ENCODE measurements at places on chromosomes 6 and 20.

DNA sequence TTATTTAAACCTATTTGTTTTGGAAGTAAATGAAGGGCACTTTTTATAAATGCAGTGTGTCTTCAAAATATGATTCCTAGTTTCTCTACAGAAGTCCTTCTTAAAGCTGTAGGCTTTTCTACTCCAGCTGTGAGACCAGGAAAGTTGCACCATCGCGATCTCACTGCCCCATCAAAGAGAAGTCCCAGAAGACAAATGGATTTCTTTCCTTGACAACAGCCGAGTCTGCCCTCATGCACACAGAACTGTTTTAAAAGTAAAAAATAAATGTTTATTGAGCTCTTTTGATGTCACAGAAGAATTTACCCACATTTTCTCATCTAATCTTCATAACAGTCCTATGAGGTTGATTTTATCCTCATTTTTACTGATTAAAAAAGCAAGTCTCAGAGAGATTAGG lies 324.4 kb upstream of the NT5E start:
- DNase-seq = no peak

DNA sequence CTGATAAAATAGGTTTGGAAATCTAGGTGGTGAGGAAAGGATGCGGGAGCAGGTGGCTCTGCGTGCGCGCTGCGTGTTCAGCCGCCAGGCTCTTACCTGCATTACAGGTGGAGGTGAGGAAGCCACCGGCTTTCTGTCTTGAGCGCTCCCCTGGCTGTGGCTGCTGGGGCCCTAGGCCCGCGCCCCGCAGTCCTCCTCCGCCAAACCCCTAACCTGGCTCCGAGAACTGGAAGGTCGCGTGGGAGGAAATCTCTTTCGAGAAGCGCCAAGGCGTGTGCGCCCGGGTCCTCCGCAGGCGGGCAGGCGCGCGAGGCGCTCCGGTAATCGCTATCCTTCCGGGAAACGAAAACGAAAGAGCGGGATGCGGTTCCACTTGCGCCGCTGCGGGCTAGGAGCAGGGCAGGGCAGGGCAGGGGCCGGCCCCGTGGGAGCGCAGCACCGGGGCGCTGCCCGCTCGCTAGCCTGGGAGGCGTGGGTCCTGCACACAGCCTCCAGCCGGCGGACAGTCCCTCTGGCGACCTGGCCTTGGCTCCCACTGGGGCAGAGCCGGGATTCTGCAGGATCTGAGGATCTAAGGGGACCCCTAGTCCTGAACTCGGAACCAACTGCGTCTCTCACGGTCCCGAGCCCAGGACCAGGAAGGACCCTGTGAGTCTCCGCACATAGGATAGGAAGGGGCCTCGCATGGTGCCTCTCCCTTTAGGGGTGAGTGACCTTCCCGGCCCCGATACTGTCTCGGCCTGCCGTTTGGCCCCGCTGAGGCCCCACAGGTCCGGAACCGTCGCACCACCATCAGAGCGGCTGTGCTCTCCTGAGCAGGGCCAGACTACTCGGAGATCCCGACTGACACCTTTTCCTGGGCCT lies at the start of gene ETV7:
Gene ETV7, minus strand, starts transcription at position 230 of the 864 bp plus-strand sequence. Its CDS starts 128 bp downstream, at position 102.
- peak; percentile 51 for DNase-seq

GRCh38 chr6:117381749-117382148 lies 44.0 kb downstream of the ROS1 start:
- no peak for DNase-seq

- DNase-seq = no peak
Measured at GRCh38 chr20:3777381-3777715, 3.9 kb downstream of the SPEF1 start.

- no peak for DNase-seq
Measured at GRCh38 chr20:24987873-24988835, 4.4 kb downstream of the APMAP start.

- no peak for DNase-seq
Measured at GRCh38 chr6:1864496-1864895, 254.8 kb downstream of the FOXC1 start.

- no peak for DNase-seq
Measured at GRCh38 chr6:39923861-39924260, 10.4 kb downstream of the MOCS1 start.

GRCh38 chr6:51057296-51057695 lies 238.6 kb downstream of the TFAP2B start:
- DNase-seq = no peak

DNA sequence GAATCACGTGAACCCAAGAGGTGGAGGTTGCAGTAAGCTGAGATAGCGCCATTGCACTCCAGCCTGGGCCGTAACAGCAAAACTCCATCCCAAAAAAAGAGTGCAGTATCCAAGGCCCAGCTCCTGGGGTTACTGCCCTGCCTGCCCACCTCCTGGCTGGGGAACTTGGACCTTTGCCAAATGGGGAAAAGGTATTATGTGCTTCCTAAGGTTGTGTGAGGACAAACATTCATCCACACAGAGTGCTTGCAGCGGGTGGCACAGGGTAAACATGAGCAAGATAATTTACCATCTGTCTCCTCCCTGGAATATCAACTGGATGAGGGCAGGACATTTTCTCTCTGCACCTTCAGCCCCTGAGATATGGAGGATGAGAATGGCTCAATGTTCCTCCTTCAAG lies 94.9 kb upstream of the POPDC3 start:
- DNase-seq = no peak

- no peak for DNase-seq
Measured at GRCh38 chr6:4801491-4802110, 25.4 kb downstream of the CDYL start.

- no peak for DNase-seq
Measured at GRCh38 chr20:17557675-17558006, 12.2 kb upstream of the DSTN start.

- DNase-seq = no peak
Measured at GRCh38 chr20:63099456-63100173, 92.9 kb upstream of the BHLHE23 start.

GRCh38 chr6:142523515-142524375 lies 221.9 kb downstream of the ADGRG6 start:
- no peak for DNase-seq

- DNase-seq = no peak
Measured at GRCh38 chr20:12883507-12883885, 125.3 kb upstream of the SPTLC3 start.

- no peak for DNase-seq
Measured at GRCh38 chr6:20458027-20458894, 56.6 kb downstream of the E2F3 start.

DNA sequence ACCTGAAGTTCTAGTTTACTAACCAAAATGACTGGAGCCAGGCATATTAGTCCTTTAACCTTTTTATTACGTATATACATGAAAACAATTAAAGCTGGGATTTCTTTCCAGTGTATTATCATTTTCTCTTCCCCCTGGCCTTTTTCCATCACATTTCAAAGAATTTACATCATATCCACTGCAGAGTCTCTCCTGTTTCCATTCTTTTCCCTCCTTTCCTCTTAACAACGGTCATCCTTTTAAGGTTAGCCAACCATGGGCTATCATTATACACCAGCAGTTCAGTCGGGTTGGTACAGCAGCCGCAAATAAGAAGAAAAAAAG lies 104.6 kb downstream of the TFAP2A start:
- no peak for DNase-seq

DNA sequence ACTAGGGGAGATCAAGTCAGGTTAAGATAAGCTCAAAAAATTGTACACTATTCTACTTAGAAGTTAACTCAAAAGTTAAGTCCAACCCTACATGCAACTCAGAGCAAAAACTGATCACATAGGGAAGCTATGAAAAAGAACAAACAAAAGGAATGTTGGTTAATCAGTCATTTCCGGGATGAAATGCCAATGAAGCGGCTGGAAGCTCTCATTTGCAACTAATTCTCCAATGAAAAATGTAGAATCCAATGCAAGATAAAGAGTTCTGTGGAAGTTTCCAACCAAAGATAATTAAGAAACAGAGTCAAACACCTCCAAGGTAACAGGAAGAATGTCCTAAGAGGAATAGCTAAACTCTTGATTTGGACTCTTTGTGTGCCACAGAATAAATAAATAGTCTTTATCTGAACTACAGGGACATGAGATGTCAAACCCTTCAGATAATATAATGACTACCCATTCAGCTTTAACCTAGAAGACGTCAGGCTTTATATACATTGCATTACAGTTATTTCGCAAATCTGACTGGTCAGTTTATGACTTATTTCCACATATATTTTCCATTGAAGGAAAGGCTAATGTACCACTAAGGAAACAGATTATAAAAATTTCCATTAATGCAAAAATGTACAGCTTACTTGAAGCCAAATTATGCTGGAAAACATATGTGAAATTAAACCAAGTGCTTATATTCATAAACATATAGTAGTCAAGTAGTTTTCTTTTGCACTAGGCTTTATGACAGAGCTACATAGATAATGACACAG lies 48.0 kb upstream of the DST start:
- no peak for DNase-seq

GRCh38 chr20:62961310-62961783 lies 8.8 kb downstream of the SLC17A9 start:
- DNase-seq = no peak

- DNase-seq = no peak
Measured at GRCh38 chr6:120320481-120321162, 971.1 kb upstream of the MAN1A1 start.

DNA sequence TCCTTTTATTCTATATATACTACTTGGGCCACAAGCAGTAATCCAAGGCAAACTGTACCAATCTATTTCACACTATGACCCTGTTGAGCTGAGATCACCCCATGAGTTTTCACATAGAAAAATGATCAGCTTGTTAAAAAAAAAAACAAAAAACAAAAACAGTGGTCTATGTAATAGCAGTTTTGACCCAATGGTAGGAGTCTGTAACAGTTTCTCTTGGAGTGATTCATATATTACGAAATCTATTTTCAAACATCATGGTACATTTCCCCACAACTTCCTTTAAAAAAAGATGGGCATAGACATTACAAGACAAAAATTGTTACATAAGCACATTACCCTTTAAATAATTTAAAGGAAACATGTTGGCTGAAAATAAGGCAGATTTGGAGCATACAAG lies 78.1 kb downstream of the PRSS35 start:
- no peak for DNase-seq

GRCh38 chr6:12354499-12354898 lies 64.3 kb downstream of the EDN1 start:
- DNase-seq = no peak

DNA sequence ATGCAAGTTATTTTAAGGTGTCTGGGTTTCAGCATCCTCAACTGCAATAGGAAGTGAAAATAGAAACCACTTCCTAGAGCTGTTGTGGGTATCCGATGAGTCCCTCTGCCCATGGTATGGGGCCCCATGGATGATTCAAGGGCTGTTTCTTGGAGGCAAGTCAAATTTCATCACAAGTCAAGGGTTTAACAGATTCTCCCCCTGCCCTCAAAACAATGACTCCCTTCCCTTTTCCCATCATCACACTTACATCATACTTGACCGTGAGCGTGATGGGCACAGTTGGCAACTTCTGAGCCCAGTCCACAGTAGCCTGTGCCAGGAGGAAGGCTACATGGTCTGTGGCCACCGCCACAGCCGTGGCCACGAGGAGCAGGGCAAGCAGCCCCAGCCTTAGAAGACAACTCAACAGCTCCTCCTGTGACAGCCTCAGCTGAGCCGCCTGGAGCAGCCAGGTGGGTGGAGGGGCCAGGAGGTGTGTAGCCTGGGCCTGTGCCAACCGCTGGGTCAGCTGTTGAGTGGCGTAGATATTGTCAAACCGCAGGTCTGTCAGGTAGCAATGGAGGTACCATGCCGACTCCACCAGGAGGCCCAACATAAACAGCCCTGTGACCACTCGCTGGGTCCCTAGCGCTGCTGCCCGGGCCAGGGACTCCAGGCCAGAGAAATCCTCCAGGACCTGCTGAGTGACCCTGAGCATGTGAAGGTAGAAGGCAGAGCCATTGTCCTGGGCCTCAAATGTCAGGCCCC lies 5.2 kb downstream of the OCSTAMP start:
- peak; percentile 60 for DNase-seq

- no peak for DNase-seq
Measured at GRCh38 chr6:142570221-142570671, 268.4 kb downstream of the ADGRG6 start.

DNA sequence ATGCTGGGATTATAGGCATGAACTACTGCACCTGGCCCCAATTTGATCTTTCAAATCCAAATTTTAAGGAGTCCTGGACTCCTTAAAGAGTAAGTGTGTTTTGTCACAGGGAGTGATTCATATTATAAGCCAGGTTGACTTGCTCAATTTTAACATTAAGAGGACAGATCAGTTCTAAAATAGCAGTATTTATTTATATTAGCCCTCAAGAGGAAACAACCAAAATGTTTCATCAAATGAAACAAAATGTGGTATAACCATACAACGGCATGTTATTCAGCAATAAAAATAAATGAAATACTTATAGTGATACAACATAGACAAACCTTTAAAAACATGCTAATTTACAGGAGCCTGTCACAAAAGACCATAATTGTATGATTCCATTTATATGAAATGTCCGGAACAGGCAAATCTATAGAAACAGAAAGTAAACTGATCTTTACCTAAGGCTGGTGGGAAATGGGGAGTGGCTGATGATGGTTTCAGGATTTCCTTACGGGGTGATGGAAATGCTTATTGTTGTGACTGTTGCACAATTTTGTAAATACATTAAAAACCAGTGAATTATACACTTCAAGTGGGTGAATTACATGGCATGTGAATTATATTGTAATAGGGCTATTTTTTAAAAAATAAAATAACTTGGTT lies 637.4 kb downstream of the MMUT start:
- no peak for DNase-seq

- no peak for DNase-seq
Measured at GRCh38 chr6:107977283-107977682, 19.3 kb upstream of the SEC63 start.

DNA sequence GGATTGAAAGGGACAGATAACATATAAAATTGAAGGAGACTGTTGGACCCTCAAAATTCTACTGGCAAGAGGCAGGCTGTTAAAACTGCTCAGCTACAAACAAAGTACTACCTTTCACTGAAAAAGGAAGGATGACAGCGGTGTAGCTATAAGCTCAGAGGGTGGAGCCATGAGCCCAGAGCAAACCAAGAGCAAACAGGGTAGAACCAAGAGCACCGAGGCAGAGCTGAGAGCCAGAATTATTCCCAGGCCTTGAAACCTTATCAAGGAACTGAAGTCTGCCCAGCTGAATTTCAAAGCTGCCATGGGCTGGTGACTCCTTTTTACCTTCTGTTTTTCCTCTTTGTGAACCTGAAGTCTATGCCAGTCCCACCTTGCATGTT lies 74.7 kb upstream of the SLC4A11 start:
- DNase-seq = no peak

- no peak for DNase-seq
Measured at GRCh38 chr6:81633391-81633790, 119.1 kb downstream of the TENT5A start.

GRCh38 chr6:1082285-1082935 lies 229.5 kb upstream of the FOXQ1 start:
- DNase-seq = no peak

- DNase-seq = no peak
Measured at GRCh38 chr6:28583463-28583862, 57.8 kb downstream of the GPX5 start.

GRCh38 chr6:154956771-154957522 lies 38.2 kb upstream of the TIAM2 start:
- DNase-seq = no peak

DNA sequence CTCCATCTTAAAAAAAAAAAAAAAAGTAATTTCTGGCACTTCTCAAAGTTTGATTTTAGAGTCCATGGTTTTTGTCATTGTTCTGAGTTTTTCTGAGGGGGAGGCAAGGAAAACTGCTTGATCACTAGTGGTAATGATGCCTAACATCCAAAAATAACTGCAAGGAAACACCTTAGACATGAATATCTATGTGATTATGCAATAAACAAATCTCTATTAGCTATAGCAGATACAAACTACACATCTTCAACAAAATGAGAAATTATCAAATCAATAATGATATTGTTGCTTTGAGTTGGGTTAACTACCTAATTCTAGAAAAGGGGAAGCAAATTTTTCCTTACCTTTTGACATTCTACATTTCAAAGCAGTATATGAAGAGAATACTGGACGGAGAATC lies 230.9 kb upstream of the JARID2 start:
- DNase-seq = no peak

Data from activated CD4-positive, alpha-beta T cell treated with anti-CD3 and anti-CD28 coated beads, Interleukin-2, amount 50 U/mL, for 48 hours (primary cell).